ENCODE measurements at places on chromosomes 16 and 17.

- DNase-seq: no peak
Measured at GRCh38 chr16:23249830-23250229, 52.3 kb upstream of the SCNN1B start.

- DNase-seq: no peak
Measured at GRCh38 chr17:76643553-76644148, at the start of gene ST6GALNAC1. Gene ST6GALNAC1 (minus strand): TSS chr17:76643757. CDS start chr17:76643638, 119 bp downstream.

- DNase-seq: no peak
Measured at GRCh38 chr17:72119077-72119872, 1.5 kb upstream of the SOX9 start.

- DNase-seq: no peak
Measured at GRCh38 chr16:49874613-49875237, 18.8 kb upstream of the ZNF423 start.

GRCh38 chr16:29831490-29831889 is 11.2 kb downstream of the MVP start:
- DNase-seq: no peak

DNA sequence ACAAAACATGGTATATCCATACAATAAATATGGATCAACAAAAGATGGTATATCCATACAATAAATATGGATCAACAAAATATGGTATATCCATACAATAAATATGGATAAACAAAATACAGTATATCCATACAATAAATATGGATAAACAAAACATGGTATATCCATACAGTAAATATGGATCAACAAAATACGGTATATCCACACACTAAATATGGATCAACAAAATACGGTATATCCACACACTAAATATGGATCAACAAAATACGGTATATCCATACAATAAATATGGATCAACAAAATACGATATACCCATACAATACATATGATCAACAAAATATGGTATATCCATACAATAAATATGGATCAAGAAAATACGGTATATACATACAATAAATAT is 8.1 kb downstream of the METTL16 start:
- no peak for DNase-seq

GRCh38 chr16:30786115-30786935 is 680 bp downstream of the ZNF629 start:
- DNase-seq: peak; percentile 40

DNA sequence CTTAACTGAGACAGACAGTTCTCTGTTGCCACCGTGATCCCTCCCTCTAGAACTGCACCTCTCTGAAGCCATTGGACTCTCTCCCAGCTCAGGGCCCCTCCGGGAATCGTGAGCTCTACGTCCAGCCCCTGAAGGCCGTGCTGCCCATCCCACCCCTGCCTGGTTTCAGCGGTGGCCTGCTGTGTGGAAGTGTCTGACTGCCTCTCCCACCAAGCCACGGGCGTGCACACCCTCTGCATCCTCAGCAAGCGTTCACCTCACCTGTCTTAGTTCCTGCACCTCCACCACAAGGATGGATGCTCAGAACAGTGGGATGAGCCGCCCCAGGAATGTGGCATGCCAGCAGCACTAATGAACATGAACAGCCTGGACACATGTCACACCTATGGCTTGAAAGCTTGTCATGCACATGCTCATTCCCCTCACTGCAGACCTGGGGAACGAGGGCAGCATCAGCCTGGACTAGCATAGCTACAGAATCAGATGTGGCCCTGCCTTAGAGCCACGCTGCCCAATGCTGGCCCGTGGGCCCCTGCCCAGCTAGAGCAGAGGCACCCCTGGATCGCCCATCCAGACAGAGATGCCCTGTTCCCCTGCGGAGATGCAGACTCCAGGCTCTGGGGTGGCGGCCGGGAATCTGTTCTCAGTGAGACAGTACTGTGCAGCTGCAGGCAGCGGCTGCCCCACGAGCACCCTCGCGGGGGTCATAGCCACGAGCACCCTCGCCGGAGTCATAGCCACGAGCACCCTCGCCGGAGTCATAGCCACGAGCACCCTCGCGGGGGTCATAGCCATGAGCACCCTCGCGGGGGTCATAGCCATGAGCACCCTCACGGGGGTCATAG is 73.7 kb upstream of the CHMP6 start:
- DNase-seq: no peak

GRCh38 chr17:79007504-79008381 is 1.8 kb downstream of the CANT1 start:
- DNase-seq: no peak

Measured in brain (organoid and tissue), 16 donors.